ENCODE measurements at places on chromosomes 13 and 19. TPM values are rescaled to one million over a fixed set of nuclear protein-coding genes. Genes with fewer than 3 reads are reported as not detected.

SLAIN1 gene
- polyA plus RNA-seq: 27.4 TPM

DNA sequence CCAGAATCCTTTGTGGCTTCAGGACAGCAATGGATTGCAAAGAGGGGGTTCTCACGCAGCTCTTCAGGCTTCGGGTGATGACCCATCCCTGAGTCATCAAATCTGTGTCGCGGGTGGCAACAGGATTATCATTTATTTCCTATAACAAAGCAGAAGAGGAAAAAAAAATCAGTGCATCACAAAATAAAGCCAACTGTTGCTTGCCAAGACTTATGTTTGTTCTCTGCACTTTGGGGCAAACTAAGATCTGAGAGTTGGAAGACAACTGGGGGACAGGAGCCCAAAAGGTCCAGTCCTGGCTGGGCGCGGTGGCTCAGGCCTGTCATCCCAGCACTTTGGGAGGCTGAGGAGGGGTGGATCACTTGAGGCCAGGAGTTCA, 6.4 kb downstream of the GNA15 start:
- DNase-seq: no peak

GRCh38 chr13:110149036-110149435, 157.9 kb downstream of the COL4A1 start:
- no peak for DNase-seq

GRCh38 chr13:113930671-113931637, 42.9 kb downstream of the C13orf46 start:
- DNase-seq: no peak

- no peak for DNase-seq
Measured at GRCh38 chr13:21076253-21076652, 14.9 kb upstream of the LATS2 start.

GRCh38 chr13:111251646-111252445, 68.6 kb upstream of the TEX29 start:
- DNase-seq: no peak

DNA sequence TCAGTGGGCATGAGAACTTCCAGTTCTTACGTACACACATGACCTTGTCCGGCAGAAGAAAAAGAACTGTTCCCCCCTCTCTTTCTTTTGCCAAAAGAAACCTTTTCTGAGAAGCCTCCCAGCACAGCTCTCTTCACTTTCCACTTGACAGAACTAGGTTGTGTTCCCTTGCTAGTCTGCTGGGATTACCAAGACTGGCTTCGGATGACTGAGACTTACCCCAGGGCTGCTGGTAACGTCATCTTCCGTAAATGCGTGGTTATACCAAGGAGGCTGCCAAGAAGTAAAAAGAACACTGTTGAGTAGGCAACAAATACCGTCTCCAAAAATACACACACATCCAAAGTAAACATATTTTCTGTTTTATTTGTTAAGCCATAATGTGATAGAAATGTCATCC, 908.2 kb downstream of the EFNB2 start:
- DNase-seq: no peak

DNA sequence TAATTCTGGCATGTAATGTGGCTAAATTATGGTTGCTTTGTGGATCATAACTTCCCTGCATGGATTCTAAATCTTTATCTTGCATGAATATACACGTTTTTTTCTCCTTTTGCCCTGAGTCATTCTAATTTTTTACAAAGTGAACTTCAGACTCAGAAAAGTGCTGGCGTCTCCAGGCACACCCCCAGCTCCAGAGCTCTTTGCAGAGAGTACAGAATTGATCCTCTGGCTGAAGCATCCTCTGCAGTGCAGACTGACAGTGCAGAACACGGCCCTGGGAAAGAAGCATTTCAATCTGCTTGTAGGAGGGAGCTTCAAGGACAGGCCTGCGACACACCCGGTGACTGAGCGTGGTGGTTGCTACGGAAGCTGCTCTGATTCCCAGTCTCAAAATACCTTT, 228.1 kb downstream of the FGF9 start:
- DNase-seq: no peak

GRCh38 chr19:35557539-35558399, 5.7 kb downstream of the ATP4A start:
- DNase-seq: peak; percentile 20

DNA sequence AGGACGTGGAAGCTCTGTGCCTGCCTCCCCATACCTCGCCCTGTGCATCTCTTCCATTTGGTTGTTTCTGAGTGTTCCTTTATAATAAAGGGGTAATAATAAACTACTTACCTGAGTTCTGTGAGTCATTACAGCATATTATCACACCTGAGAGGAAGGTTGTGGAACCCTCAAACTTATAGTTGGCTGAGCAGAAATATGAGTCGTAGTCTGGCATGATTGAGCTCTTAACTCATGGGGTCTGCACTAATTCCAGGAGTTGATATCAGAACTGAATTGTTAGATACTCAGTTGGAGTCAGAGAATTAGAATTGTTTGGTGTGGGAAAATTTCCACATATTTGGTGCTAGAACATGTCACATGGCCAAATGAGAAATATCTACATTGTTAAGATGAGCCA, 52.4 kb upstream of the HTR2A start:
- no peak for DNase-seq

DNA sequence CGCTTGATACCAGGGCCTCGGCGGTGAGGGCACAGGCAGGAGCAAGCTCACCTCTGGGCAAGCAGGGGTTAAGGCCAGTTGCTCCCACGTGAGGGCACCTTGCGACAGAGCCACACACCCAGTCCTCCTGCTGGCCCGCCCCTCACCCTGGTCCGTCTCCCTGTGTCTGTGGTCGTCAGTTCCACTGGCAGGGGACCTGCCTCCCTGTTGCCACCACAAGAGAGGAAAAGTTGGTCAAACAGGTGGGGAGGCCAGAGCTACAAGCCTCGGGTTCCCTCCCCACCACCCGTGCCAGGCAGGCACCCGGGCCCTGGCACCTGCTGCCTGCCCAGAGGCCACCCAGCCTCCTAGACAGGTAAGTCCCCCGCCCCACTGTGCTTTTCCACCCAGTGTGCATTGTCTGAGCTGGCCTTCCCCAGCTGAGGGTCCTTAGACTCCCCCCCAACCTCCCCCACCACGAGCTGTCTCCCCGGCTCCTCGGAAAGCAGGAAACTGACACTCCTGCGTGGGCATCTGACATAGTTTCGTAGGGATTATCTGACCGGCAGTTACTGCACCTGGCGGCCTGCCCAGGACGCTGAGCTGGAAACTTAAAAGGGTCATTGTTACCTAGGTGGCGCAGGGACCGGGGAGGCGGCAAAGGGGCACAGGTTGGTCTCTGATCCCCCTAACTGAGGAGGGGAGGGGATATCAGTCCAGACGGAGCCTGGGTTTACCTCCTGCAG, at the start of gene TJP3:
TJP3 (plus strand) TSS at position 178 of the 725 bp plus-strand sequence. CDS start 20,049 bp downstream, outside the sequence.
- no peak for DNase-seq

DNA sequence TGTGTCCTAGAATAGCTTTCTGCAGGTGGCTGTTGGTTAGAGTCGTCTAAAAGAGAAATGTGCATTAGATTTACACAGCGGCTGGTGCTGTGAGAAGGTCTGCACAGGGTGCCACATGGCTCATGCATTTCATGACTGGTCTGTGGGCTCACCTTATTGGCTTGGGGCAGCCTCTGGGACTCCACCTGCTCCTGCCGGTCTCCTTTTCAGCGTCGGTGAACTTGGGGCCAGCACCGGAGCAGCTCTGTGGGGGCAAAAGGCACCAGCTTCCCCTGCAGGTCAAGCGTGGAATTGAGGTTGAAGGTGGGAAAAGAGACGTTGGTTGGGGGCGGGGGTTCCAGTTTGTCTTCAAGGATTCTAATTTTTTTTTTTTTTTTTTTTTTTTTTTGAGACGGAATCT, 3.1 kb upstream of the PNMA8C start:
- DNase-seq: no peak
